ENCODE measurements at places on chromosomes 13 and 19.

GRCh38 chr19:13981021-13981420 is 25.1 kb downstream of the RFX1 start:
- no peak for DNase-seq

GRCh38 chr13:23609414-23609760 is 39.2 kb downstream of the TNFRSF19 start:
- DNase-seq, result no peak

GRCh38 chr19:1097810-1098176 is 2.6 kb upstream of the POLR2E start:
- no peak for DNase-seq

- DNase-seq, result no peak
Observed at GRCh38 chr13:29847501-29847983, 2.9 kb downstream of the UBL3 start.

DNA sequence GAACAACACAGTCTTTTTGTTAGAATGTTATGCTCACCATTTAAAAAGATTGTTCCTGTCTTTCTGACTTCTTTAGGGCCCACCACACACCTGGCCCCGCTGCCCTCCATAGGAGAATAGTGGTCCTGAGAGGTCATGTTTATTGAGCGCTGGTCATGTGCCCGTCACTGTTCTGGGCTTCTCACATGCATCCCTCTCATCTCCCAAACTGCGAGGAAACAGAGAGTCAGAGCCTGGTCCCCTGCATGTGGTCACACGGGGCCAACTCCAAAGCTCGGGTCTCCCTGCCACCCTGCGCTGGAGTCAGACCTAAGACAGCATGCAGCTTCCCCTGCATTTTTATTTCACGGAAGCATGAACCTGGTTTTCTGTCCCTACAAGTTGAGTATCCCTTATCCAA is 70.4 kb upstream of the GPR183 start:
- peak; percentile 53 for DNase-seq

Measured in activated CD8-positive, alpha-beta memory T cell treated with anti-CD3 and anti-CD28 coated beads for 24 hours (primary cell).